Smooth muscle cell of the coronary artery (primary cell): ENCODE measurements at places on chromosomes 13 and 19. TPM values are rescaled to one million over a fixed set of nuclear protein-coding genes. Genes with fewer than 3 reads are reported as not detected.

STRN4 gene
- total RNA-seq: 60.3 and 74.8 TPM in 2 replicates

SLC8A2 gene
- total RNA-seq: 0.23 TPM in 1 of 2 replicates, not detected in the other

UBE2L5 gene
- 0.08 TPM in 1 of 2 replicates, not detected in the other for total RNA-seq

ZNF221 gene
- total RNA-seq: 6.3 and 8.4 TPM in 2 replicates

LRRC63 gene
- under 0.01 TPM in 1 of 2 replicates, not detected in the other for total RNA-seq

RFPL4A gene
- total RNA-seq: 0.08 TPM in 1 of 2 replicates, not detected in the other

MRPL54 gene
- total RNA-seq: 11.2 and 41.4 TPM in 2 replicates

ZNF560 gene
- under 0.01 and 1.3 TPM in 2 replicates for total RNA-seq

POU2F2 gene
- total RNA-seq: 0.08 and 0.12 TPM in 2 replicates

TPRX2 gene
- not detected in 2 replicates for total RNA-seq

WIZ gene
- 1.8 and 4.6 TPM in 2 replicates for total RNA-seq

URAD gene
- not detected in 2 replicates for total RNA-seq

LHB gene
- total RNA-seq: 0.15 TPM in 1 of 2 replicates, not detected in the other

LIM2 gene
- total RNA-seq: not detected in 2 replicates

C19orf85 gene
- not detected in 2 replicates for total RNA-seq

SGCG gene
- 0.53 and 0.82 TPM in 2 replicates for total RNA-seq

SERP2 gene
- 3.4 and 3.8 TPM in 2 replicates for total RNA-seq

UNC13A gene
- 0.70 and 2.2 TPM in 2 replicates for total RNA-seq

C13orf46 gene
- 0.12 and 0.23 TPM in 2 replicates for total RNA-seq

NLRP5 gene
- not detected in 2 replicates for total RNA-seq
